ENCODE measurements at places on chromosomes 11 and 22.

- DNase-seq = peak; percentile 68
These were observed 4.8 kb downstream of the SDF2L1 start for GRCh38 chr22:21646608-21647590.

GRCh38 chr11:61067782-61068446 lies 34.4 kb upstream of the CD5 start:
- DNase-seq = no peak

- DNase-seq = no peak
These were observed 33.1 kb upstream of the ETS1 start for GRCh38 chr11:128620309-128621100.

DNA sequence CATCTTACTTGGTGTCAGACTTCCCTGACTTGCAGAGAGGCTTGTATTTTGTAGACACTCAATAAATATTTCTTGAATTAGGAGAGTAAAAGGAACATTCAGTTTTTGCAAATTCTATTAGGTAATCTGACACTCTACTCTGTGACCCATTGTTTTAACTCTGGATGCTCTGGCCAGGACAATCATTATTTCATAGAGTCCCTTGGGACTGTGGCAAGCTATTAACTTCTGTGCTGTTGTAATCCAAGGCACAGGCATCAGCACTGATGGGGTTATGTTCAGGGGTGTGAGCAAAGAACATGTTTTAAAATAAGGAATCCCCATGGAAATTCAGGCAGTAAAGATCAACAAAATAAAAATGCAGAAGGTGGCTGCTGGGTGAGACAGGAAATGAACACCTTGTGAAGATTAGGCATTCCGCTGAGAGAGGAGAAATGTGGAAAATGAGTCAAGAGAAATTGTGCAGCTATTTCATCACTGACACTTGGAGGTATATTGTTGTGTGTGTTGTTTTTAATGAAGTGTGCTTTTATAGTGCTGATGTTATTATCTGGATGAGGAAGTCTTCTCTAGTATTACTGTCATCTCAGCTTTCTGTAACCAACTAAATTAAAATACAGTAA lies 175.2 kb downstream of the WNT11 start:
- no peak for DNase-seq

- no peak for DNase-seq
These were observed 65.8 kb upstream of the SEPTIN5 start for GRCh38 chr22:19648419-19648929.

GRCh38 chr22:20840646-20841371 lies 17.8 kb downstream of the PI4KA start:
- DNase-seq = no peak

DNA sequence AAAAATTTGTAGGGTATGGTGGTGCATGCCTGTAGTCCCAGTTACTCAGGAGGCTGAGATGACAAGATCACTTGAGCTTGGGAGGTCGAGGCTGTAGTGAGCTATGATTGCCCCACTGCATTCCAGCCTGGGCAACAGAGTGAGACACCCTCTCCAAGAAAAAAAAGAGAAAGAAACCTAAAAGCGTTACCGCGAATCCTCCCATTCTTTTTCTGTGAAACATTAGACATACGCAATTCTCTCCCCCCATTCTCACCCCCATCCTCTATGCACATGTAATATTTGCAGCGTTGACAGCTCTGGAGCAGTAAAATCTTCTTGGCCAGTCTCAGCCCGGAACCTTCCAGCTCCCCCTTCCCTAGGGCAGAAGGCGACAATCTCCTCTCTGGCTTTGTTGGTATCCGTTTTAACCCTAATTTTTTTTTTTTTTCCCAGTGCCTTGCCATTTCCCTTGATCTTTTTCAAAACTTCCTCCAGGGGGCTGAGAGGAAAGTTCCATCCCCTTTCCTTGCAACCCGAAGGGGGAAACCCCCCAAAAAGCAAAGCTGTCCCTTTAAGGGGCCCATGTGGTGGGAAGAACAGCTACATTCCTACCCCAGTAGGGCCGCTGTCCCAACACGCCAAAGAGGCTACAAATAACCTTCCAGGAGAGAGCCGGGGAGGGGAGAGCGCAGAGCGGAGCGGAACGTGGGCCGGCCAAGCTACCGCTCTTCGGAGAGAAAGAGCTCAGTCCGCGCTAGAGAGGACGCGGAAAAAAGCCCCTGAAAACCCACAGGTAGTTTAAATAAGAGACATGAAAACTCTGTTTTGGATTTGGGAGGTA lies 1.9 kb downstream of the LRP4 start:
- DNase-seq = peak; percentile 97

DNA sequence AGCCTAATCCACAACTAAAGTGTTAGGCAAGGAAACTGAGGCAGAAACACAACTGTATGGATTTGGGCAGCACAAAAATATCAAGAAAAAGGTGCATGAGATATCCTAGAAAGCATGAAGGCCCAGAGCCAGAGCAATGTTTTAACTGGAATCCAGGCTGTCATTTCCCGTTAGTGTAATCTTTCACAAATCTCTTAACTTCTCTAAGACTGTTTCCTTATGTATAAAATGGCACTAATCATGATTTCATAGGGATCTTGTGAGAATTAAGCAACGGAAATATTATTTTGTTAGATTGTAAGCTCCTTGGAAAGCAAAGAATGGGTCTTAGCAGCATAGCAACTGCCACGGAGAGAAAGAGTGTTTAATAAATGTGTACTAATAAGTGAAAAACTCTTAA lies 14.7 kb upstream of the SYTL2 start:
- DNase-seq = no peak

DNA sequence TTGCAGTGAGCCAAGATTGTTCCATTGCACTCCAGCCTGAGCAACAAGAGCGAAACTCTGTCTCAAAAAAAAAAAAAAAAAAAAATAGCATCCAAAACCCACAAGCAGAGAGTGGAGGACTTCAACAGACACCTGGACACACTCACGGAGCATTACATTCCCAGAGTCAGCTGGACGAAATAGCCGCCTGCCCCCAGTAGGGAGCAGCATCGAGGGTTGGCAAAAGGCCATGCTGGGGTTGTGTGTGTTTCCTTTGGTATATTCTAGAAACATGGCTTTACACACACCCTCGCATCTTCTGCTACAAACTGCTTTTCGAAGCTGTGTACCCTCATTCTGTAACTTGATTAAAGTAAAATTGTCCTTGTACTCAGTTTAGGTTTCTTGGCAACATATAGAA lies 5.3 kb downstream of the ADA2 start:
- no peak for DNase-seq
